ENCODE measurements at places on chromosomes 7 and 10.
A peak's percentile ranks its signal among the peaks of the same experiment; 100 is the strongest.

GRCh38 chr10:116444527-116445142, 17.0 kb downstream of the PNLIPRP3 start:
- DNase-seq = no peak

GRCh38 chr10:117226813-117227451, 14.0 kb upstream of the SLC18A2 start:
- DNase-seq = no peak

GRCh38 chr10:6045314-6045848, 16.8 kb downstream of the IL2RA start:
- no peak for DNase-seq

- DNase-seq = no peak
Measured at GRCh38 chr7:27110186-27111031, 7.9 kb upstream of the HOXA2 start.

GRCh38 chr7:34438436-34438835, 219.6 kb upstream of the NPSR1 start:
- no peak for DNase-seq

DNA sequence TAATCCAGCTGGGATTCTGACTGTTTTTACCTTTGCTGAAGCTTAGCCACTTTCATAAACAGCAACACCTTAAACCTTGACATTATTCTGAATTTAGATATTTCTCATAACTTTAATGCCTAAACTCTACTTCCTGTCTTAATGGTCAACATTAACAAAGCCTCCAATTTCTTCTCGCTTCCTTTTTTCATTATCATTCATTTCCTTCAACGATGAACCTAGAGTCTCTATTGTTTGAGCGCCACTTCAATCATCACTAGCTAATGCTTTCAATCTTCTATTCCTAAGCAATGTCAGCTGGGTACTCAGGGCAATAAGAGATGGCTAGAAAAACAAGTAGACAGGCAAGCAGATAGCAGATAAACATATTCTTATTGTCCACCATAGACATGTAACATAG, 96.6 kb upstream of the TMEM196 start:
- no peak for DNase-seq

- DNase-seq = no peak
Measured at GRCh38 chr10:64101606-64102263, 580.5 kb downstream of the REEP3 start.

DNA sequence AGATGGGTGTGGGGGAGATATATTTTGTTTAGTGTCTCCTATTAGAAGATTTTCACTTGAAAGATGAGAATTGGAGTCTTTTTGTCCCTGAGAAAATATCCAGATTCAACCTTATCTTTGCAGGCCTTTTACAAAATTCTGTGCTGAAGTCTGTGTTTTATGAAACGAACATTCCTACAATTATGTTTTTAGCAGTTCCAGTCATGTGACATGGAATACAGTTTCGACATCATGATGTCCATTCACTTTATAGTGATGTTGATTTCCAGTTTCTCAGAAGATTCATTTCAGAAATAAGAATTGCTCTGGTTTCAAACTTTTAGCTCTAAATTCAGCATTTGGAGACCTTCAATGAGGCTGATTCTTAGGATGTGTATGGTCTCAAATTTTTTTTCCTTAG, 54.4 kb downstream of the CACNB2 start:
- no peak for DNase-seq

DNA sequence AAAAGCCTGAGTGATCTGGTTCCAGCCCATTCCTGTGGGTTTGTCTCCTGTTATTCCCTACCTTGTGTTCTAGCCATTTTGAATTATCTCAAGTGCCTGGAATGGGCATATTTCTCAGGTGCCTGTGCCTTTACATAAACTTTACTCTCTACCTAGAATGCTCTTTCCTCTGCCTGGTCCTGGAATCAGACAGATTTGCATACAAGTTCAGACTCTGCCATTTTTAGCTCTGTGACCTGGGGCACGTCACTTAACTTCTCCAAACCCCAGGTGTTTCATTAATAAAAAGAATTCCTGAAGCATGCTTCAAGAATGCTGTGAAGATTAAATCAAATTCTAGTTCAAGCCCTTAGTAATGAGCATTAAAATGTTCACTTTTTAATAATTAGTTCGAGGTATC, 7.8 kb downstream of the DCLRE1A start:
- DNase-seq = no peak

DNA sequence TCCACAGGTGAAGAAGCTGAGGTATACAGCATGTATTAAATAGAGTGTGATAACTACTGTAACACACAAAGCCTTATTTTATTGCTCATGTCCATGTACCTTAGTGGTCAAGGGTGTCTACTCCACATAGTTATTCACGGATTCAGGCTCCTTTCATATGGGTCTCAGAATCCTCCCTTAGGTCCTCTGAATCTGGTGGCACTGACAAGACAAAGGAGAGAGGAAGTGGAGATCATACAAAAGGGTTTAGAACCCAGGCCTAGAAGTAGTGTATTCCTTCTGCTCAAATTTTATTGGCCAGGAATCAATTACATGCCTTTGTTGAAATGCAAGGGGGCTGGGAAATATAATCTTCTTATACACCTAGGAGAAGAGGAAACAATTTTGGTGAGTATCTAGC, 164.6 kb downstream of the PTEN start:
- DNase-seq = no peak

DNA sequence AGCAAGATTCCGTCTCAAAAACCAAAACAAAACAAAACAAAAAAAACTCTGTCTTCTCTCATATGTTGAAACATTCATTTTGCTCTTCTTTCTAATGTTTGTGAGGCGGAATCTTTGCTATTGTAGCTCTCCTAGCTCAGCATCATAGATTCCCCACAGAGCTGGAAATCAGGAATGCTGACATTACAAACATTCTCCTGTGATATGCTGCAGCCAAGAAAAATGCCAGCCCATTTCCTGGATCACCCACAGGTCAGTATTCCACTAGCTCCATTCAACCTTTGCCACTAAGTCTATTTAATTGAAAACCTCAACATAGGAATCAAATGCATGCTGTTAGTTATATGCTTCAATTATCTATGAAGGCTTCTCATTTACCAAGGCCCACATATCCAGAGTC, 186.3 kb downstream of the IPMK start:
- DNase-seq = no peak

DNA sequence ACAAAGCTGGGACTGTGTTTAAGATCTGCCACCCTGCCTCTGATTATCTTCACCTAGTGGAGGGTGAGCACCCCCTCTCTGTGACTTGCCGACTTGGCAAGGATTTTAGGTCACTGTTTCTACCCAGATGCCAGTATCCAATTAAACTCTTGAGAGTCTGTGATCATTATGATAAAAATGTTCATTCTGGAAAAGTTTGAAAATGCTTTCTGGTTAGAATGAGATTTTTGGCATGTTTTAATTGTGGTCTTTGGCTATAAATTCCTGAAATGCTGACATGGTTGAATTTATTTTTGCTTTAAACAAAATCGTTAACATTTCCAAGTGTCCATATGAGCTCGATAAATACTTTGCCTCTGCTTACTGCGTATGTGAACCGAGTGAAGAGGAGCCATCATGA, 221.4 kb downstream of the BICC1 start:
- no peak for DNase-seq

DNA sequence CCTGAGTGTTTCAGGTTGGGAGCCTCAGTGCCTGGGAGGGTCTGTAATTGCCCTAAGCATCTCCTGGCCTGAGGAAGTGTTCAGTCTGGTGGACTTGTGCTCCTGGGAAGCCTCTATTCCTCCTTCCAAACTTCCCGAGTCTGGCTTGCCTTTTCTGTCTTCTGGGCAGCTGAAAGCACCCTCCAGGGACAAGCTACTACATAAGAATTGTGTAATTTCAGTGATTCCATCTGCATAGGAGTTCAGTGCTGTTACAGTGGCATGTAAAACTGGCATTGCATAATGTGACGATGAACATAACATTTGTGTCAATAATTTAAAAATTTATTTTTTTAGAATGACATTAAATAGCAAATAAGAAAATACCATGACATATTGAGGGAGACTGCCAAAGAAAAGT, 109.3 kb downstream of the AOAH start:
- no peak for DNase-seq

DNA sequence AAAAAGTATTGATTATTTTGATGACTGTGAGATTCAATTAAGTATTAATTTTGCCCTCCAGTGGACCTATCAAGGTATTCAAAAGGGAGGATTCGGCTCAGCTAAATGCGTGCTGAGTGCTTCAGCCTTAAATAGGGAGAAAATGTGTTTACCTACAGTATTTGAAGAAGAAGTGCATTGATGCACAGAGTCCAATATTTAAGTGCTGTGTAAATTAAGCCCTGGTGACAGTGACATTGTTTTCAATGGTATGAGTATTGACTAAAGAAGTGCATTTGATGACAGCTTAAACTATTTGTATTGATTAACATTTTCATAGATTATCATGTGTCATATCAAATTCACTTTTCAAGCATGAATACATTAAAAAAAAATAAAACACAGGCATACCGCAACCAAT, 106.6 kb downstream of the POU6F2 start:
- no peak for DNase-seq

DNA sequence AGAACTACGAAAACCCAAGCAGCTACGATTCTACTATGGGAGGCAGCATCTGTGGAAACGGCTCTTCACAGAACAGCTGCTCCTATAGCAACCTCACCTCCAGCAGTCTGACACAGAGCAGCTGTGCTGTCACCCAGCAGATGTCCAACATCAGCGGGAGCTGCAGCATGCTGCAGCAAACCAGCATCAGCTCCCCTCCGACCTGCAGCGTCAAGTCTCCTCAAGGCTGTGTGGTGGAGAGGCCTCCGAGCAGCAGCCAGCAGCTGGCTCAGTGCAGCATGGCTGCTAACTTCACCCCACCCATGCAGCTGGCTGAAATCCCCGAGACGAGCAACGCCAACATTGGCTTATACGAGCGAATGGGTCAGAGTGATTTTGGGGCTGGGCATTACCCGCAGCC, 81.6 kb upstream of the SAMD8 start:
- peak; percentile 63 for DNase-seq

DNA sequence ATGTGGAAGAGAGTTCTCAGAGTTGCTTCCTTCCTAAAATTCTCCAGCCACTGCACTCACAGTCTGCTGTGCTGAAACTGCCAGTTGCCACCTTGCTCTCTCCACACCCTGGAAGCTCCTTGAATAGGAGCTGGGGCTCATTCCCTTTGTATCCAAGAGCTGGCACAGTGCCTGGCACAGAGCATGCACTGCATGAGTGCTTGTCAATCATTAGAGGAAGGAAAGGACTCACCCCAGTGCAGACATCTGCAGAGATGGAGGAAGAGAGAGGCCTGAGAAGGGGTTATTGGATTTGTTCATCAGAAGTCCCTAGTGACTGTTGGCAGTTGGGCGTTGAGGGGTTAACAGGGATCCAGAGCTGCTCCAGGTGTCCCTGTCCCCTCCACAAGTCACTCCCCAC, 41.7 kb upstream of the DUSP5 start:
- DNase-seq = no peak

DNA sequence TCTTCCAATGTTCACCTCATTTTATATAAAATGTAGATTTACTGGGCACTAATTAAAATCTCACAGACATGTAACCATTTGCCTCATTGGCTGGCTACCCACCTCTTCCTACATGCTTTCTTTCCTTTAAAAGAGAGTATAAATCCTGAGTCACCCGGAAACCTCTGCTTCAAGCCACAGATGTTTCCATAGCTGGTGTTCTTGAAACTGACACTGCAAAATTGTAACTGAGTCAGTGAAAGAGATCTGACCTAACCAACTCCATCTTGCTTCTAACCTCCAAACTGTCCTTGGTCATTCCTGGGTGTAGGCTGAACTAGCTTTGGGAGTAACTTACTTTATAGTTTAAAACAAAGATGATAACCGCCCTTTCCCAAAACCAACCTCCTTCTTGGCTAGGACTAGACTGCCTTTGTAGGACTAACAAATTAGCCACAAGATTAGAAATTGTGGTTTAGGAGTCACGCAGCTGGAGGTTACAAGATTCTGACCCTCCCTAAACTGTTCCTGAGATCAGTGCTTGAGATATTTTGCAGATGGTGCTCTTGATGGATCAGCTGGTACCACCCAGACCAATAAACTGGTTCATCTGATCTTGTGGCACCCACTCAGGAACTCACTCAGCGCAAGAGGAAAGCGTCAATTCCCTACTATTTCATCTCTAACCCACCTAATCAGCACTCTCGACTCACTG, 33.5 kb downstream of the SVOPL start:
- DNase-seq = no peak

DNA sequence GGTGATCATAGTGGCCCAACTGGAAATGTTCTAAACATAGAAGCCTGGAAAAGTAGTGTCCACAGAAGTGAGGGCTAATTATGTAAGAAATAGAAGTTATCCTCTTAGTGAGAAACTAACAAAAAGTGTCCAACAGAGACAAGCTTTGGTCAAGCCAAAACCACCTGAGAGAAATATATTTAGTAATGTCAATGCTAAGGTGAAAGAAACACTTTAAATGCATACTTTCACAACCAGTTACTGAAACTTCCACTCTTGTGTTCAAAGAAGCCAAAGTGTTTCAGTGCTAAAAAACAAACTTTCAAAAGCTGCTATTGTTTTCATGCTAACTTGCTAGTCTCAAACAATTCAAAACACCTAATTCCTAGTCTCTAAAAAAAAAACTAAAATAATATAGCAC, 18.1 kb downstream of the RAB11FIP2 start:
- no peak for DNase-seq

DNA sequence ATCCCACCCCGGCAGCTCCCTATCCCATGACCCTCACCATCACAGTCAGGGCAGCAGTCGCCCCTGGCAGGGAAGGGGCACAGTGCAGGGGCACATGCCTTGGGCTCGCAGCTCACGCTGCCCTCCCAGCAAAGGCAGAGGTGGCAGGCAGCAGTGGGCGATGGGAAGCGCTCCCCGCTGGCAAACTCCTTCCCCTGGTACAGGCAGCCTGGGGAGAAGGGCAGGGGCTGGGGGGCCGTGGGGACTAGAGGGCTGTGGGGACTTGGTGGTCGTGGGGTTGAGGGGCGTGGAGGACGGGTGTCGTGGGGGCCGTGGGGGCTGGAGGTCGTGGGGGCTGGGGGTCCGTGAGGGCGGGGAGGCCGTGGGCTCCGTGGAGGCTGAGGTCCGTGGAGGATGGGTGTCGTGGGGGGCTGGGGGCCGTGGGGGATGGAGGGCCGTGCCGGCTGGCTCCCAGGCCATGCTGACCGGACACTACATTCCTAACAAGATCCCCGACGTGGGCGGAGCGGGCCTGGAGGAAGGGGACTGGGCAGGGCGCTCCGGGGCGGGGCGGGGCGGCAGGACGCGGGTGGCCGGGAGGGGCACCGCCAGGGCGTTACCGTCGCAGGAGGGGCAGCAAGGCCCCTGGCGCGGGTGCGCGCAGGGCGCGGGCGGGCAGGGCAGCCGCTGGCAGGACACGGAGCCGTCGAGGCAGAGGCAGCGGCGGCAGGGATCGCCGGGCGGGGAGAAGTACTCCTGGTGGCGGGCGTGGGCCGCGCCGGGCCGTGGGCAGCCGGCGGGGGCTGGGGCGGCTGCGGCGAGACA, 20.0 kb downstream of the KCP start:
- no peak for DNase-seq

GRCh38 chr7:22125436-22125835, 179.7 kb upstream of the CDCA7L start:
- no peak for DNase-seq

GRCh38 chr10:28737096-28737495, 59.8 kb downstream of the BAMBI start:
- no peak for DNase-seq

GRCh38 chr10:109957092-109957797, 33.9 kb upstream of the XPNPEP1 start:
- DNase-seq = no peak
